AG08395 (cell line): ENCODE measurements at places on chromosomes 6 and 20.

DNA sequence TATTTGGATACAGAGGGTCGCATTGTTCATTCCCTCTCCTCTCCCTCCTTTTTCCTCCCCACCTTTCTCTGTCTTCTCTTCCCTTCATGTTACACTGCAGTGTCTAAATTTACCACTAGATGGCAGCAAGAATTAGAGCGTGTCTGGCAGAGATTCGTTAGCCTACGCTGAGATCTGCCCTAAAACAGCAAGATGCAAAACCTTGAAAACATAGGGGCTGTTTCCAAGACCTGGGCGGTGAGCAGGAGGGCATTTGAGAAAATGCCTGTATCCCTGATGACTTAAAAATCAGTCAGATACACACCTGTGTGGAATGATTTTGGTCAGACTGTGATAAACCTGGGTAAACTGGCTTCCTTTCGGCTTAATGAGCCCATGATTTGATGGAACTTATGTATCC lies 101.5 kb upstream of the ISM1 start:
- DNase-seq = peak; percentile 61

DNA sequence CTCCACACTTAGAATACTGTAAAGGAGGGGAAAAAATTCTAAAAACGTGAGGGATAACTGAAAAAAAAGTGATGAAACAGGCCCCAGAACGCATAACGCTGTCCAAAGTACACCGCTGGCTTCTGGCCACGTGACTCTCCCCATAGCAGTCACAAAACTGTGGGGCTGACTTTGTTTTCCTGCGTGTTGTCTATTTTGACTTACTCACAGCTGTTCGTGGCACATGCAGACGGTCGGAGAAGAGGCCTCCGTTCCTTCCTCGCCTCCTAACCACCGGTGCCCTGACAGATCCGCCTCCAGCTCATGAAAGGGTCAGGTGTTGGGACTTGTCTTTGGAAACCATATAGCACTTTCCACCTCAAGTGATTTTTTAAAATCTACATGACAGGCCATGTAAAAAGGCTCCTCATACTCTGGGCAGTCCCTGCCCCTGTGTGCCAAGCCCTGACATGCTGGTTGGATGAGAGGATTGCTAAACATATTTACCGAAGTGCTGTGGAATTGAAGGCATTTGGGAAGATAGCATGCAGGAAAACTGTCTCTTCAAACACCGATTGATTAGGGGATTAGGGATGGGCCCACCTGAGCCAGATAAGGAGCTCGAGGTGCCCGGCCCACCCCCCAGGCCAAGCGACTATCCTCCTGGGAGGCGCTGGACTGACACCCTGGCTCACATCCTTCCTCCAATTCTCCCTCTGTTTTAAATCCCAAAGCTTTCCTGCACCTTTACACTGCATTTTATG lies 54.8 kb downstream of the DACT2 start:
- DNase-seq = no peak

DNA sequence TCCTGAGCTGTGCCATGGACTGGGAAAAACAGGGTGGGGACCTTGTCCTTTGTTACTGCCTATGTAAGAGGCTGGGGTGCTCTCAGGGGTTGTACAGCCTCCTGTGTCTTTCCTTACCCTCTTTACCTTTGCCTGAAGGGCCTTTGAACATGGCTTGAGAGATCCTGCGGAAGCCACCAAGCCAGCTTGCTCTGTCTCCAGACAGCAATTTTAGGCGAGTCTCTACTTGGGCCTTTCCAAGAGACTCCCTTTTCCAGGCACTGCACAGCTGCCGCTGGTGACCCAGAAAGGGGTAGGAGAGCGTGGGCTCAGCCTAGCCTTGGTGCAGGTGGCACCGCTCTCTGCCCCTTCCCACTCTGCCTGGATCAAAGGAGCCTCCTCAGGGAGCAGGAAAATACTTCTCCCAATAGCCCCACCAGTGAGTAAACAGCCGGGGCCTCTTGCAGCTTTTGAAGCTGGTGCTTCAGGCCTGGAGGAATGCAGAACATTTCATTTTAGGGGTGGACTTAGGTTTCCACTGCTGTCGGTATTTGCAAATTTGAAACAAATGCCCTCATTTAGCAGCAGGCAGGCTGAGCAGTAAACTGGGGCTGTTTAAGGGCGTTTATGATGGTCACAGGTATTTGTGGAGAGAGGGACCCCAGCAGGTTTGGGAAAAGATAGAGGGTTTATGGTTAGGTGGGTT lies 13.9 kb downstream of the PTK7 start:
- DNase-seq = peak; percentile 62

DNA sequence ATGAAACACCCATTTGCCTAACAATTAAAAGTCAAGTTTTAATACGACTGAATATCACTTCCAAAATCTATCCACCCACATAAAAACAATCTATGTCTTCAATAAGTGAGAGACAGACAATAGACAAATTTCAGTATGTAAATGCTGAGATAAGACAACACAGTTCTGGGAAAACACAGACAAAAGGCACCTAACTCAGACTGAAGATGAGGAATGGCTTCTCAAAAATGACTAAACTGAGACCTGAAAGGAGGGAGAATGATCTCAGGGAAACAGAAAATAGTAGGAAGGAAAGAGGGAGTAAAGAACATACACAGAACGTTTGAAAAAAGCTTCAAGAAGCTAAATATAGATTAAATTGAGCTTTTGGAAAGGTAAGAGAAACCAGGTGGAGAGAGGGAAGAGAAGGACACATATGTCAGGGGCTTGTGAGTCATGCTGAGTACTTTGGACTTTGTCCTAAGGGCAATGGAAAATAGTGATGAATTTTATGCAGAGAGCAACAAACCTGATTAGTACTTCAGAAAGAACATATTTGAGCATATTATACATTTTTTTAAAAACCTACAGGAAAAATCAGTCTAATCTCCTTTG lies 16.1 kb downstream of the LMBRD1 start:
- no peak for DNase-seq

- no peak for DNase-seq
Measured at GRCh38 chr6:168628176-168628553, 187.2 kb downstream of the SMOC2 start.
